Inflammatory macrophage treated with lipopolysaccharide for 4 hours (primary cell): ENCODE measurements at places on chromosomes 2 and 18.

DNA sequence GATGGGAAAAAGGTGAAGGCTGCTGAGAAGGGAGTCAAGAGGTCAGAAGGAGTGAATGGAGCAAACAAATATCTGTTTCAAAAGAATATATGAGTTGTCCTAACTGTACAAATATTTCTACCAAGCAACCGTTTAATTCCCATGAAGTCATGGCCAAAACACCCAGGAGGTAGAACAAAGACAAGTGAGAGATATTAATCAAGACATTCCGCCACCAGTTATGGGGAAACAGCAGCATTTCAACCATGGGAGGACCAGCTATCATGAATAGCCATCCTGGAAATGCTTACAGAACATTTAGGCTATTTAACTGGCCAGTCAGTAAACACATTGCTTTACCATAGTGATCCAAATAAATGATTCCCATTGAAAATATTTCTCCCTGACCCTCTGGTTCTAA is 396.3 kb downstream of the IRS1 start:
- no peak for DNase-seq

DNA sequence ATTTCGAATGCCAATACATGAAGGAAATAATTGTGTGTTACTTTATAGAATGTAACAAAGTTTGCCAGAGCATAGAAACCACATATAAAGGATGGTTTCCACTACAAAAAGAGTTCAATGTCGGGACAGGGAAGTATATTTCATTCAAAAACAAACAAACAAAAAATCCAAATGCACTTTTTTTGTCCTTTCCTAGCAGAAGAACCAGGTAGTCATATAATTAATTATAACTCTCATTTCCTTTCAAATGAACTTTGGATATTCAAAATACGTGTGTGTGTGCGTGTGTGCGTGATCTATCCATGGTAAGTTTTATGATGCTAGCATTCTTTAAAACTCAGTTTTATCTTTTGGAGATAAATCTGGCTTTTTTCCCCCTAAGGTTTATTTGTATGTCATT is 8.3 kb downstream of the FN1 start:
- DNase-seq: no peak

DNA sequence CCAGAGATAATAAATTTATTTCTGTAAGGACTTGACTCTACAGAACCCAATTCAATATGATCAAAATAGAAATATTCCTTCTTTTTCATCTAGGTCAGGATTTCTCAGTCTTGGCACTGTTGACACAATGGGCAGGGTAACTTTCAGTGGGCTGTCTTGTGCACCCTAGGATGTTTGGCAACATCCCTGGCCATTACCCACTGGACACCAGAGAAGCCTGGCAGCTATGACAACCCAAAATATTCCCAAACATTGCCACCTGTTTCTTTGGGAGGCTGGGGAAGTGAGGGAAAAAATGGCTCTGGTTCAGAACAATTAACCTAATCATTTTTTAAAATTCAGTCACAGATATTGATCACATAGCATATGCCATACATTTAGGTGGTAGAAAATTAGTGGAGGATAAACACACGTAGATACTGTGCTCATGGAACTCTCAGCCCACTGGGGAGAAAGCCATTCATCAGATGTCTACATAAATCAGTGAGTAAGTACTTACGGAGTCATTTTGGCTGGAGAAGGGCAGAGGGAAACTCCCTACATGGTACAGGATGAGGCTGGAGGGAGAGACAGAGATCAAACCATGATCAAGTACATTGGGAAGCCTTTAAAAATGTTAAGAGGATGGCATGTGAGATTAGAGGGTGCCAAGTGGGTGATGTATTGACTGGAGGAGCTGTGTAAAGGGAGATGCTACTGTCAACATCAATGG is 718 bp upstream of the TNP1 start:
- DNase-seq: no peak

- DNase-seq: no peak
Measured at GRCh38 chr2:38191516-38191915, 115.6 kb upstream of the CYP1B1 start.

GRCh38 chr2:58762176-58762781 is 521.2 kb upstream of the FANCL start:
- DNase-seq: peak; percentile 57

GRCh38 chr2:9201185-9201891 is 5.3 kb upstream of the ASAP2 start:
- no peak for DNase-seq

DNA sequence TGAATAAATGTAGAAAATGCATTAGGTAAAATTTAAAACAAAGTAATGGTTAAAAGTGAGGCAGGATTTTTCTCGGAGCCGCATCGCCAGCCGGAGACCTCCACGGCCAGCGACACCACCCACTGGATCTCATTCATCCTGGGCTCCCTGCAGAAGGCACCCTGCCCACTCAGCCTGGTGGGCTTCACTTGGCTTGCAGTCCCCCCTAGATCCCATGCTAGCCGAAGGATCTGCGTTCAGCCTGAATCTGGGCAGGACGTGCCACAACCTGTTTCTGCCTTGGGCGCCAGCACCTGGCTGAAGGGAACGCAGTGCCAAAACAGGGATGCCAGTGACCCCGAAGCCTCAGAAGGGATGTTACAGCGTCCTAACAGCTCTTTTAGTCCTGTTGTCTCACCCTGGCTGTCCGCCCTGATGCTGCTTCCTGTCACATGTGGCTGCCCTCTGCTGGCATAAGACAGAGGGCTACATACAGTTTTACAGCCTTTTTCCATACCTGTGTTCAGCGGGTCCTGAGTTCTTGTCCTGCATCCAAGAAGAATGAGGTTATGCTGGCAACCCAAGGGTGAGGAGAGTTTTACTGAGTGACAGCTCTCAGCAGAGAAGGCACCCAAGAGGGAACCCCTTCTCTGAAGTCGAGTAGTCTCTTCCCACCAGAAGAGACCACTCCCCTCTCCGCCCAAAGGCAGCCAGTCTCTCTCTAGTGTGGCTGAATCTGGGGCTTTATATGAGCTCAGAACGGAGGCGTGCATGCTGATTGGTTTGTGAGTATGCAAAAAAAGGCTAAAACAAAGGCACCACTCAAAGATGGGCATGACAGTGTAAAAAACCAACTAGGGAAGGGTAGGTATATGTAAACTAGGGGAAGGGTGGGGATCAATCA is 173.1 kb upstream of the GYPC start:
- no peak for DNase-seq

DNA sequence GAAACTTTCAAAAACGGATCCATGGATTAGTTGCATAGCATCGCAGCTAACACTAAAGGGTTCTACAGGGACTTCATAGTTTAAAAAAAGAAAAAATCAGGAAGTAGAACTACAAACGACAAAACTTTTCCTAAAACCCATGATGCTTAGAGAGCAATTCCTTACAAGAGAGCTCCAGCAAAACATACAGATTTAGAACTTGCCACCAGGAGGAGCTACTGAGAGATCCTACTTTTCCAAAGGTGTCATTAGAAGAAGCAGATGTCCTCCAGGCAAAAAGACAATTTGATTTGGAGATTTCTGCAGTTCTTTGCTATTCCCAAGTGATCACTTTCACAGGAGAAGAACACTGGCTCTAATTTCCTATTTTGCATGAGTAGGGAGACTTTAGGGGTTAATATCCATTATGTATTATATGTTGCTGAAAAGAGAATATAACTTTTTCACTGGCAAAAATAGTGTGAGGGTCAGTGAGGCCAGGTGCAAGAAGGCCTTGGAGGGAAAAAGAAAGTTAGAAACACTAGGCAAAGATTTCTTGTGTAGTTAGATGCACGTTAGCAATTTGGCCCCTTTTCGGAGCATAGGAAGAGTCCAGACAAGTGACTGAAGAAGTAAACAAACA is 436.2 kb downstream of the SUCLG1 start:
- DNase-seq: peak; percentile 43
